ENCODE measurements at places on chromosomes 5 and 9.

GRCh38 chr9:88766778-88767503 is 224.3 kb upstream of the S1PR3 start:
- no peak for DNase-seq

GRCh38 chr5:107469064-107469463 is 201.7 kb downstream of the EFNA5 start:
- DNase-seq = no peak

DNA sequence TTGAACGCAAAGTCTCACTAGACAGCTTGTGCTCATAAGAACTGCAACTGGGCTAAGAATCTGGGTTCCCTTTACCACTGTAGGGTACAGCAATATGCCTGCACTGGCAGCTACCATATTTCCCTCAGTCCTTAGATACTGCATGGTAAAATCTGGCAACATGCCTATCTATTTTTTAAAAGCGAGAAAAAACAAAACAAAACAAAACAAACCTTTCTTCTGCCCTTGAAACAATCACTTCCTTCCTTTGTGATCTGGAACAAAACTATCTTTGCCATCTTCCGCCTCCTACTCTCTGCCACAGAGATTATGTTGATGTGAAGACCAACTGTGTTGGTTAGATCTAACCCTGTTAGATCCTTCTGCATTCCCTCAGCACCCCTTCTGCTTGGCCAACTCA is 242.9 kb downstream of the EBF1 start:
- no peak for DNase-seq

- no peak for DNase-seq
Measured at GRCh38 chr9:114560956-114561355, 26.6 kb upstream of the ATP6V1G1 start.

- no peak for DNase-seq
Measured at GRCh38 chr5:122312591-122313406, 762 bp downstream of the SNCAIP start.

- DNase-seq = no peak
Measured at GRCh38 chr9:128707446-128707845, 5.1 kb downstream of the PKN3 start.

DNA sequence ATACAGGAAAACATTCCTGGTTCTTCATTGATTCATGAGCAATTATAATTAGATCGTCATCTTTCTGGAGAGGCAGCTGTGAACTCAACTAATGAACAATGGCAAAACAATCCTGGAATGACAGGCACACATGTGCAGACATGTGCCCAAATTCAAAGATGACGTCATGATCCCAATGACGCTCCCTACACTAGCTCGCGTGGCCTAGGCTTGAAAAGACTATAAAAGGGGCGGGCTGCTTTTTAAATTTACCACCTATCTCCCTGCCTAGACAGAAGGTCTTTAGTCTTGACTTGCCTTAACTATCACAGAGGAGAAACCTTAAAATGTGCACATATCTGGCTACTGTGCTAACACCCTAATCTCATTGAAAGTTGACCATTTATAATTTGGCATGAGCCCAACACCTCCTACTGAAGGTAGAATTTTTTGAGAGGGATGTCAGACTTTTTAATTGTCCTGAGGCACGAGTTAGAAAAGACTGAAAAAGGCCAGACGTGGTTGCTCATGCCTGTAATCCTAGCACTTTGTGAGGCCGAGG is 88.2 kb downstream of the PRRT1B start:
- no peak for DNase-seq

DNA sequence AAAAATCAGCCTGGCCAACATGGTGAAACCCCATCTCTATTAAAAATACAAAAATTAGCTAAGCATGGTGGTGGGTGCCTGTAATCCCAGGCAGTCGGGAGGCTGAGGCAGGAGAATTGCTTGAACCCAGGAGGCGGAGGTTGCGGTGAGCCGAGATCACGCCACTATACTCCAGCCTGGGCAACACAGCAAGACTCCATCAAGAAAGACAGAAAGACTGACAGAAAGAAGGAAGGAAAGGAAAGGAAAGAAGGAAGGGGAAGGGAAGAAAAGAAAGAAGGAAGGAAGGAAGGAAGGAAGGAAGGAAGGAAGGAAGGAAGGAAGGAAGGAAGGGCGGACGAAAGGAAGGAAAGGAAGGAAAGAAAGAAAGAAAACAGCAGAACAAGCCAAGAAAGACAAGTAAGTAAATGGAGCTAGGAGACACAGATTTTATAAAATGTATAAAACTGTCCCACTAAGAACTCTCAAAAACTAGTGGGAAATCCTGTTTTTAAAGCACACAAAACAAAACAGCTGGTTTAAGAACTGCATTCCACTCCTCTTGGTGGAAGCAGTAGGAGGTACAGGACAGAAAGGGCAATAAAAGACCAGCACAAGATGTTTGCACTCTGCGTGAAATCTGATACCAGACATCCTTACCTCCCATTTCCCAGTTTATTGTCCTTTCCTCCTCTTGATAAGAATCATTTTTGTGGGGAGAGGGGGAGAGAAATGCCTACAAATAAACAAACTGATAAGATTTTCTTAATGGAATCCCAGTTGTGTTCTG is 46.7 kb downstream of the MYO10 start:
- no peak for DNase-seq

DNA sequence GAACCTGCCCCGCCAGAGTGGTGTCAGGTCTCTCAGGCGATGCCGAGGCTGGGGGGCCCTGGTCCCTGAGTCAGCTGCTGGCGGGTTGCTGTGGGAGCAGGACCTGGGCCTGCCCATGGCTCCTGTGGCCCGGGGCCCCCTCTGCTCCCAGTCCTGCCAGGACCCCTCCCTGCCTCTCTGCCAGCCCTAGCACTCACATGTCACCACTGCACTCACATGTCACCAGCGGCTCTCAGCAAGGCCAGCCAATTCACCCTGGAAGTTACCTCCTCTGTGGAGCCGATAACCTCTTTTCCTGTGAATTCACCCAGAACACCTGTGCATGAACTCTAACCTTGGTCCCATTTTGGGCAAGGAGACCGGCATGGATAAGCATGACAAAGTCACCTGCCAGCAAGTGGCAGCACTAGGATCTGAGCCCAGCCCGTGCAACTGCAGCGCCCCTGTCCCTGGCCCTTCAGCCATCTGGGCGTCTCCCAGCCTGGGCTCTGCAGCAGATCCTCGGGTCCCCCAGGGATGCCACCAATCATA is 170.2 kb downstream of the GAPVD1 start:
- no peak for DNase-seq

DNA sequence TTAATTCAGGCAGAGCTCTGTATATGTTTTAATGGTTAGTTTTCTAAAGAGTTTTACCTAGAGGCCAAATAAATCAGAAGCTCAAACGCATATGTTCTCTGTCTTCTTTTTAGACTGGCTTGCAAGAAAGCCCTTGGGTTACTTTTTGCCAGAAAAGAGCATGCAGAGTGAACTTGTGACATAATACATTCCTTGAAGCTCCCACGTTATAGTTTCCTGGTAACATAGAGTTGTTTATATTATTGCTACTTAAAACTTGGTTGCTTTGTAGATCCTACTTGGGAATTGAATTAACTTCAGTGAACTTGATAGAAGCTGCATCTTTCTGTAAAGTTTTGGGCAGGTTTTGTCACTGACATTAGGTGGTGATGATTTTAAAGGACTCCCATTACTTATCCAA is 102.9 kb downstream of the C9orf152 start:
- no peak for DNase-seq

DNA sequence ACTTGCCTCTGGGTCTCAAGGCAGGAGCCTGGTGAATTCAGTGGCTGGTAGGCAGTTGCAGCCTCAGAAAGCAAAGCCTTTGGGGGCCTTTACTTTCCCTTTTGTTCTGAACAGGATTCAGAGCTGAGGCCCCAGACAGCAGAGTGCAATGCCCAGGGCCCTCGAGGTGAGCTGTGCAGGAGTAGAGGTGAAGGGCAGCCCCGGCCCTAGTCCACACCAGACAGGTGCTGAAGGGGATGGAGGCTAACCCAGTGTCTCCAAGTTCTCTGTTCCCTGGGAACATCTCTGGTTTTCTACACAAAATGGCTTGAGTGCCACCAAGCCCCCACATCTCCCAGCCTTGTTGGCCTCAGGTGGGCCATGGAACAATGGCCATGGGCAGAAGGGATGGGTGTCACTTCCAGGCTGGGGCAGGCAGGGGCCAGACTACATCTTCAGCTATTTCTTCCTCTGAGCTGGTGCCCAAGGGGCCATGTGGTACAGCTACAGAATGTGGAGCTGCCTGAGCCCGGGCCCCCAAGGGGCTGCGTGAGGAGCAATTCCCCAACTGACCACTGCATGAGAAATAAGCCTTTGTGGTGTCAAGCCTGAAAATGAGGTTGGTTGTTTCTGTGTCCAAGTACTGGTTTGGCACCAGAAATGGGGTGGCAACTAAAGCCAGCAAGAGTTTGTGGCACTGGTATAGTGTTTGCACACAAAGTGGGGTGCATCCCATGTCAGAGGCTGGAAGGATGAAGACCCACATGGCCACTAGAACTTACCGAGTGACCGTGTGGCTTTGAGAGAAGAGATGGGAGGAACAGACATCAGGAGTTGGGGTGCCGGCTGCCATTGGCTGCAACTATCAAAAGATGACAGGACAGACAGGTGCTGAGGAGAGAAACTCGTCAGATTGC is 57.8 kb downstream of the BARX1 start:
- DNase-seq = no peak

DNA sequence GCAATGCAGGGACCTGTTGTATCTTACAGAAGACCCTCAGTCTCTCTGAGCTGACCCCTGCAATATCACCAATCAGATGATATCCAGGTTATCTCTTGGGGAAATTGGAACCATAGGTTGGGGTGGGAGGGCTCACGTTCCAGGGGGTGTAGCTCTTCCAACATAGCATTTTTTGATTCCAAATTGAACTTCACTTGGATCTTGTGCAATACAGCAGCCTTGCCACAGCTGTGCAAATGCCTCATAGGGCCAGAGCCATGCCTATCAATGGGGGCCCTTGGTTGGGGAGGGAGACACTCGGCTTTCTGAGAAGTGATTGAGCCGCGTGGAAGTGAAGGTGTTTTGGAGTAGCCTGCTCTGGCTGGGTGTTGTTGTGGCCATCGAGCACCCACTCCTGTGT is 117.2 kb upstream of the PITX1 start:
- DNase-seq = no peak

DNA sequence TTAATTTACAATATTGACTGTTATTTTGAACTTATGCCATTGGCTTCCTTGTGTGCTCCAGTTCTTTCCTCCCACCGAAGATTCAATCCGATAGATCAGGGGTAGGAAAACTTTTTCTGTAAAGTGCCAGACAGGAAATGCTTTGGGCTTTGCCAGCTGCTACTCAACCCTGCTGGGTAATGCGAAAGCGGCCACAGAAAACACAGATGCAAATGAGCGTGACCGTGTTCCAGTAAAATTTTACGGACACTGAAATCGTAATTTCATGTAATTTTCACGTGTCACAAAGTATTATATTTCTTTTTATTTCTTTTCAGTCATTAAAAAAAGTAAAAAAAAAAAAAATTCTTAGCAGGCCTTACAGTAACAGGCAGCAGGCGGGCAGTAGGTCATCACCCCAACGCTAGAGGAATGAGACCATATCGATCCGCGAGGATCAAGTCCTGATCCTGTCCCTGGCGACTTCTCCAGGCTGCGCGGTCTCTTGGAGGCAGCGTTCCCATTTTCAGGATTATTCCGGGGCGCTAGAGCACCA is 599 bp downstream of the NMRK1 start:
- no peak for DNase-seq

GRCh38 chr9:96100385-96101300 is 201.3 kb downstream of the HSD17B3 start:
- no peak for DNase-seq

GRCh38 chr9:37943345-37944265 is 39.7 kb upstream of the SLC25A51 start:
- no peak for DNase-seq

- DNase-seq = no peak
Measured at GRCh38 chr5:176778921-176779465, 31.4 kb upstream of the UNC5A start.

DNA sequence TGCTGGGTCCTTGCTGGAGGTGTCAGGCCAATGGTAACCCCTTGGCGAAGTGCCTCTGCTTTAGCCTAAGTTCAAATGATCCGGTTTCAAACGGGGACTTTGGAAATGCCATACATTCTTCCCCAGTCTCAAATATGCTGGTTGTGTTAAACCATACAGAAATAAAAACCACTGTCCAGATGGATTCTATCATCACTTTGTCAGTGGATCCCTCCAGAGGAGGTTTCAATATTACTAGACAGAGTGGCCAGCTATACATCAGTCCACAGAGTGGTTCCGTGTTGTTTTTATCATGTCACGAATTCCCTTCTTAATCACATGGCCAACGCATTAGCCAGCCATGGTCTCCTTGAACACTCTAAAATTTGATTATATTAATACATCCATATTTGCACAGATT is 7.3 kb upstream of the RANBP17 start:
- DNase-seq = no peak

DNA sequence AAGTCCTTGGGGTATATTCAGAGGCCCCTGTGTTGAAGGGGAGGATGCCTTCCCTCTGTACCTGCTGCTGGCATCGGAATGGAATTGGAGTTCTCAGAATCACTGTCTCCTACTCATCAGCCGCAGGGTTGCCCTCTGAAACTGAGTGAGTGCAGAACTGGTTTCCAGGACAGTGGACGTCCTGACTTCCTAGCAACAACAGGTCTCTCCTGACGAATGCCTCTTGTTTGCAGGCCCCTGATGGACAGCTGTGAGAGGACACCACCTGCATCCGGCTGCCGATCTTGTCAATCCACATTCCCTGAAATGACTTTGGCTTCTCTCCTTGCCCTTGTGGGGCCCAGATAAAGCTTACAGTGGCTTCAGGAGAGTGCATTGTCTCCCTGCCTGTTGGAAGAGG is 274.5 kb downstream of the NSG2 start:
- no peak for DNase-seq

DNA sequence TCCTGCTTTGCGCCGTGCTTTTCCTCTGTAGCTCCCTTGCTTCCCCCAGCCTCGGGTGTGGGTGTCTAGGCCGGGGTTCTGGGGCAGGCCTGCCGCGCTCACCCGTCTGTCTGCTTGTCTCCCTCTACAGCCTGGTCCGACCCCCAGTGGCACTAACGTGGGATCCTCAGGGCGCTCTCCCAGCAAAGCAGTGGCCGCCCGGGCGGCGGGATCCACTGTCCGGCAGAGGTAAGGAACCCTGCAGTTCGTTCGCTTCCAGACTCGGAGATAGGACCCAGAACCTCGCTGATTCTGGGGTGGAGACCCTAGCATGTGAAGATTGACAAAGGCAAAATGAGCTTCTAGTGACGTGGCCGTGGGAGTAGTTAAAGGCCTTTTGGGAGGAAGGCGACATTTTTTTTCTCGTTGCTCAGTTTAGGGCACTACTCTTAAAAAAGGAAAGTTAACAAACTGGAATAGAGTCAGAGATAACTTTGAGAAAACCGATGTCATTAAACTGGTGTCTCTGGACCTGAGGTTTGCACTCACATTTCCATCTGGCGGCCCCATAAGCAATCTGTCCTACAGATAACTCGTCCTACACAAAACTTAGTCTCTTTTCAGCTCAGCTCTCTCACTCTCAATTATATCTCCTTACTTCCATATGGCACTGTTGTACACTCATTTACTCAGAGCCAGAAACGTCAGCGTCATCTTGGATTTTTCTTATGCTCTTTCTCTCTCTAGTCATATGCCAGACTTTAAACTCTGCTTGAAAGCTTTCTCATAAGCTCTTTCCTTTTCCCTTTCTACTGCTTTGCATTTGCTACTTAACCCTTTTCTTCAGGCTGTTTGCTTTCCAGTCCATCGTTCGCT is 561 bp downstream of the SEC61B start:
- no peak for DNase-seq

GRCh38 chr9:82353631-82354278 is 365.2 kb downstream of the SPATA31D1 start:
- no peak for DNase-seq
